Stimulated activated CD8-positive, alpha-beta memory T cell treated with anti-CD3 and anti-CD28 coated beads, Interleukin-4, amount 100 ng/mL, for 1 hour (primary cell): ENCODE measurements at places on chromosomes 5 and 9.

- no peak for DNase-seq
Measured at GRCh38 chr5:125109293-125109692, 362.9 kb upstream of the ZNF608 start.

- no peak for DNase-seq
Measured at GRCh38 chr5:117261948-117262571, 687.4 kb upstream of the SEMA6A start.

DNA sequence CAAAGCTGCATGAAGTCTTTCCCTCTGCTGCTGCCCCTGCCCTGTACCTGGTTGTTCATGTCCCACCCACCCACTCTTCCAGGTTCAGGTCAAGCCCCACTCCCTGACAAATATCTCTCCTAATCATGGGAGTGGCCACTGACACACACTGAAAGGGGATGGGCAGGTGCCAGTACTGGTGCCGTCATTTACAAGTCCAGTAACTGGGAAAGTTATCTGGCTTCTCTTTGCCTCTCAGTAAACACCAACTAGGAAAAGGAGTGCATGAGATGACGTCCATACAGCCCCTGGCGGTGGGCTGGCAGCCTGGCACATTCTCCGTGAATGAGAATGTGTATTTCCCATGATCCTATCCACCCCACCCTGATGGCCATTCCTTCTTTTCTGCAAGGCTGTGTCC lies 225.2 kb downstream of the FSTL4 start:
- DNase-seq: no peak

GRCh38 chr5:60829490-60830266 lies 14.4 kb downstream of the ELOVL7 start:
- DNase-seq: no peak

DNA sequence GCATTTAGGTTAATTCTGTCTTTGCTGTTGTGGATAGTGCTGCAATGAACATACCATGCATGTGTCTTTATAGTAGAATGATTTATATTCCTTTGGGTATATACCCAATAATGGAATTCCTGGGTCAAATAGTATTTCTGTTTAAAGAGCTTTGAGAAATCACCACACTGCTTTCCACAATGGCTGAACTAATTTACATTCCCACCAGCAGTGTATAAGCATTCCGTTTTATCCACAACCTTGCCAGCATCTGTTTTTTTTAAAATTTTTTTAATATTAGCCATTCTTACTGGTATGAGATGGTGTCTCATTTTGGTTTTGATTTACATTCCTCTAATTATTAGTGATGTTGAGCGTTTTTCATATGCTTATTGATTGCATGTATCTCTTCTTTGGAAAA lies 15.5 kb upstream of the TARS1 start:
- DNase-seq: no peak

GRCh38 chr5:9601055-9601739 lies 29.0 kb downstream of the TAS2R1 start:
- no peak for DNase-seq
